Posterior cingulate gyrus (tissue), 11 donors: ENCODE measurements at places on chromosomes 11 and 22.

GRCh38 chr11:134529212-134530096 is 117.4 kb upstream of the B3GAT1 start:
- peak; percentile 5 for DNase-seq

DNA sequence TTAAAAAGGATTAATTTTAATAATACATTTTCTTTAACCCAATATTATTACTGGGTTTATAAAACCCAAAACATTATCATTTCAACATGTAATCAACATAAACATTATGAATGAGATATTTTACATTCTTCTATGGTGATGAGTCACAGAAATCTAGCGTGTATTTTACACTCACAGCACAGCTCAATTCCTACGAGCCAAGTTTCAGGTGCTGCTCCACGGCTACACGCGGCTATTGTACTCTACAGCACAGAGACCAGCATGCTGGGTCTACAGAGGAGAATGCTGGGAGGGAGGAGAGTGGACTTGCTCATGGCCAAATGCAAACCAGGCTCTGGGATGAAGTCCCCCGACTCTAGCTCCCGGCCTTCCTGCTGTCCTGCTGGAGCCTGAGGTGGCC is 72.0 kb upstream of the LMO1 start:
- DNase-seq, result no peak

DNA sequence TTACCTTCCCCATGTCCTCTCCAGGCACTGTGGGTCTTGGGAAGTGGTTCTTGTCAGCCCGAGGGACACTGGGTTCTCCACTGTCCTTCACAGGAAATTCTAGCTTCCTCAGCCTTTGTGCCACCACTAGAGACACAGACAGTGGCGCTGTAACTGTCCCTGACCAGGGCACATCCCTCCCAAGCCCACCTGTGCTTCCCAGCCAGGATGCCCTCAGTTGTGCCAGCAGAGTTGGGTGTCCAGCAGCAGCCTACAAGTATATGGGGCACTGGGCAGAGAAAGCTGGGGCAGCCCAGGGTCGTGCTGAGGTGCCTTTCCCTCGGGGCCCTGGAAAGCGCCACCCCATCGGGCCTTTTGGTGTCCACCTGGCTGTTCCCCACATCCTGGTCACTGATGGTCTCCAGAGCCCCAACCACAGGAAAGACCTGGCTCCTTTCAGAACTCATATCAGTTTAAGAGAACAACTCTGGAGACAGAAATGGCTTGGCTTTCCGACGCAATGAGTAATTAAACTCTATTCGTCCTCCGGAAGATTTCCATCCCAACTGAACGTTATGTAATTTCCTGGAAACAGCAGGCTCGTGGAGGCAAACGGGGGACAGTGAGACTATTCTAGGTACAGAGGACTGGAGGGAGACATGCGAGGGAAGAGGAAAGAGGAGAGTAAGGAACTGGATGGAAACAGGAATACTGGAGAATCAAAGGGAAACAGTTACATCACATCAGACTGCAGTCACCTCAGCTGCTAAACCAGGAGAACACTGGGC is 28.6 kb downstream of the PPP2R1B start:
- no peak for DNase-seq

DNA sequence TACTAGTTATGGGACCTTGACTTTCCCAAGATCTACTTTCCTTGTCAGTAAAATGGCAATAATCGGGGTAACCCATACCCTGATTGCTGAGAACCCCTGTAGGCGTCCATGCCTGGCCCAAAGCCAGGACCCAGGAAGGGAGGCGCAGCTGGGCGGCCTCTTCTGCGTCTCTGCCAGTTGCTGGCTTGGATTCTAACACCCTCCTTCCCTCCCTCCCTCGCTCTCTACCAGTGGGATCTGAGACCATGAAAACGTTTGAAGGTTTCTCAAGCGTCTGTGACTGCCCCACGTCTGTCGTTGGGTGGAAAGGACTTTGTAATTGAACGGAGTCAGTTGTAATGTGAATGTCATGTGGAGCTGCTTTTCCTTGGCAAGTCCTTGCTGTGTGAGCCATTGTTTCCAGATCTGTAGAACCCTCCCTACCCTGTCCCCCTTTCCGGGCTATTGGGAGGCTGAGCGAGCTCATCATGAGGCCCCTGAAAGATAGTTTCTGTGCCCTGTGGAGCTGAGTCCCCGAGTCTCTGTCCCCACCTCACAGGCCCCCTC is 47.8 kb downstream of the PARVB start:
- DNase-seq, result no peak
